ENCODE measurements at places on chromosomes 1 and 21.
A peak's percentile ranks its signal among the peaks of the same experiment; 100 is the strongest.

- DNase-seq = no peak
These were observed 5.7 kb upstream of the OXCT2 start for GRCh38 chr1:39776886-39777285.

DNA sequence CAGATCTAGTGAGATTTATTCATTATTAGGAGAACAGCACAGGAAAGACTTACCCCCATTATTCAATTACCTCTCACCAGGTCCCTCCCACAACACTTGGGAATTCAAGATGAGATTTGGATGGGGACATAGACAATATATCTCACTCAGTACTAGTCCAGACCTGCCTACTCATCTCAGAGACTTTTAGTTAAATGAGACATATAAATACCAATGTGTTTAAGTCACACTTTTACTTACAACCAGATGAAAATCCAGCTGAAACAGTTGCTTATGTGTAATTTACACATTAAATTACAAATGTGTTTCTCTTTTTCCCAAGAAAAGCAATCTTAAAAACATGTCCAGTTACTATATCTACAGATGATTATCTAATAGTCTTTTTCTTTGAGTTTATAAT is 1145.6 kb downstream of the KCNT2 start:
- no peak for DNase-seq

- no peak for DNase-seq
These were observed 95.1 kb downstream of the RHOU start for GRCh38 chr1:228830185-228830953.

DNA sequence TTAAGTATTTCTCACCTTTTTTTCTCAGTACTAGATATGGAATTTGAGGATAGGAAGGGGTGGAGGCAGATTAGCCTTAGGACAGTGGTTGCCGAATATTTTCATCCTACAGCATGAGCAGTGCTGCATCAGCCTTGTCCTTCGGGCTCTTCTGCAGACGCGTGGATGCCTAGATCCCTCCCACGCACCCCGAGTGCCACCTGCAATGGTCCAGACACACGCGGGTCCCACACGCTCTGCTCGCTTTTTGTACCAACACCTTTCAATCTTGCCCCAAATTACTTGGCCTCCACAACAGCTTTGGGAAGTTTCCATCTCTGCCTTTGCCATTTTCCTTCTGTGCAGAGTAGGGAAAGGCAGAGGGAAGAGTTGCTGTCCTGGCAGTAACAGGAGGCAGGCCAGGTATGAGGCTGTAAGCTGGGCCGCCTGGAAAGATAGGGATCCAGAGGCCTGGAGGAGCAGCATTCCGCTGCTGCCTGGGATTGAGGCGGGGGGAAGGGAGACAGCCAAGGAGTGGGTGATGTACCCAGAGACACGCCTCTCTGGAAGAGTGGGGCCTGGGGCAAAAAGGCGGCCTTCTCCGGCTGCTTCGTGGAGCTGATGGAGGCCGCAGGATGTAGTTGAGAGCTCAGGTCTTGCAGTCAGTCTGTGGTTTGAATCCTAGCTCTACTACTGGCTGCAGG is 467.7 kb downstream of the KIF26B start:
- no peak for DNase-seq

- DNase-seq = no peak
These were observed 124.2 kb downstream of the ADSS2 start for GRCh38 chr1:244327533-244327932.

GRCh38 chr1:8541961-8542521 is 224.1 kb downstream of the SLC45A1 start:
- DNase-seq = no peak

DNA sequence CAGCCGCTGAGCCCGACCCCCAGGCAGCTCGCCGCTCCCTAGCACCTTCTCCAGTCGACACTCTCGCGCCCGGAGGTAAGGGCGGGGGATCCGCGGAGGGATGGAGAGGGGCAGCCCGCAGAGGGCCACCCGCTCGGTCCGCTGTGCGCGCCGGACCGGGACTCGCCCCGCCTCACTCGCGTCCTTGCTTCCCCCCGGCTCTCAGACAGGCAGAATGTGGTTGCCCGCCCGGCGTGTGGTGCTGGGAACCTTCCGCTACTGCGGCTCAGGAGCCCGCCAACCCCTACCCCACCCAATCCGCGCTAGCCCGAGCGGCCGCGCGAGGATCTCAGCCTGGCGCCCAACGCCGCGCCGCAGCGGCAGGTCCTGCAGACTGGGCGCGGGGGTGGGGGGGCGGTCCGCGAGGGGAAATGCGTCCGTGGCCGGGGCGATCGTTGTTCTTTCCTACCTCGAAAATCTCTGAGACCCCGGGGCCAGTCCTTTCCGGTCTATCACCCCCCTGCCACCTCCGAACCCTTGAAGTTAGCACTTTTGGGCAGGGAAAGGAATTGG is 404 bp downstream of the LRRC8C start:
- peak; percentile 71 for DNase-seq

GRCh38 chr21:46388896-46389295 is 64.9 kb downstream of the PCNT start:
- DNase-seq = no peak

- DNase-seq = no peak
These were observed 10.5 kb downstream of the FOXJ3 start for GRCh38 chr1:42324398-42325013.

DNA sequence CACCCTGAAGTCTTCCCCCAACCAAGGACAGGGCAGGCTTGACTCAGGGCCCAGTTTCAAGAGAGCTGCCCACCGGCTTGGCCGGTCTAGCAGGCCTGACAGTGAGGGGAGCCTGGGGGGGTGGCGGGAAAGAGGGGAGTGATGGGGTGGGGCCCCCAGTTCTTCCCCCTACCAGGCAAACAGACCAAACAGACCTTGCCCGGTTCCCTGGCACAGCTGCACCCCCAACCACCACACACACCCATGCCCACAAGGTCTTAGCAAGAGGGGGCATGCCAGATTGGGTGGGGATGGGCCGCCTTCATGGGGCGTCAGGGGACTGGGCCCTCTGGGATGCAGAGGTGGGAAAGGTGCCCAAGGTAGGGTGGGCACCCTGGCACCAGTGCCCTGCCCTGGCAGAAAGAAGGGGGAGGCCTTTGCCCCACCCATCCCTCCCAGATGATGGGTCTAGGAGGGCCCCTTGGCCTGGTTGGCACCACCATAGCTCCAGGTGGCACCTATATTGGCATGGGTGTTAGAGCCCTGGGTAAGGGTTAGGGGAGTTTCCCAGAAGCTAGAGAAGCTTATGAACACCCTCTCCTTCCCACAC is 8.9 kb downstream of the ZBTB7B start:
- DNase-seq = no peak

GRCh38 chr1:221562542-221563475 is 179.1 kb downstream of the DUSP10 start:
- no peak for DNase-seq

DNA sequence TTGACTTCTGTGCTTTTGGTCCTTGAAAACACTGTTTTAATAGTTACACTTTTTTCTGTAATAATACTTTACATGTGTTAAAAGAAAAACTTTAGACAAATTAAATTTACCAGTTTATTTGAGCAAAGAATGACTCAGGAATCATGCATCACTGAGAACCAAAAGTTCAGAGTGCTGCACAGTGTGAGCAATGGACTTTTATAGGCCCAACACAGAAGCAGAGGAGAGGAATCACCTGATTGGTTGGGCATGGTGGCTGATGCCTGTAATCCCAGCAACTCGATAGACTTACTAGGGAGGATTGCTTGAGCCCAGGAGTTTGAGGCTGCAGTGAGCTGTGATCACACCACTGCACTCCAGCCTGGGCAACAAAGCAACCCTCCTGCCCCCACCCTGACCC is 29.3 kb downstream of the ZNF648 start:
- no peak for DNase-seq
